Coronary artery (tissue), 2 donors: ENCODE measurements at places on chromosomes 7 and 10.

GRCh38 chr10:71392791-71393781 lies 3.6 kb upstream of the CDH23 start:
- DNase-seq = peak; percentile 62

DNA sequence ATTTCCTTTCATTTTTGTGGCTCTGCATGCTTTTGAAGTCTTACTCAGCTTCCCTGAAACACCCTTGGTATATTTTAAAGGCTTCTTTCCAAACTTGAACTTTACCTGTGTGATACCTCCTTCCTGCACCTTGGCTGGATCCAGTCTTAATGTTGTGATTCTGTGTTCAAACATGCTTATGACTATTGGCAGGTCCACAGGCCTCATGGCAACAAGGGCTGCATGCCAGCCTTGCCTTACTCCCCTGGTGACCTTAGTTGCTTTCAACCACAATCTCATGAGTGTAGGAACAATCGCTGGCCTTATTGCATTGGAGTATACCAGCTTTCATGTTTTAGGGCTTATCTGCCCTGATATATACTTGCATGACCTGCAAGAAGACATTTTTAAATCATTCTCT lies 238.7 kb downstream of the KIF20B start:
- no peak for DNase-seq

- no peak for DNase-seq
Measured at GRCh38 chr10:43939389-43939938, 290.8 kb upstream of the ZNF32 start.

GRCh38 chr7:116451957-116452729 lies 47.4 kb upstream of the CAV2 start:
- DNase-seq = no peak

GRCh38 chr10:3901370-3901769 lies 116.4 kb upstream of the KLF6 start:
- DNase-seq = no peak

DNA sequence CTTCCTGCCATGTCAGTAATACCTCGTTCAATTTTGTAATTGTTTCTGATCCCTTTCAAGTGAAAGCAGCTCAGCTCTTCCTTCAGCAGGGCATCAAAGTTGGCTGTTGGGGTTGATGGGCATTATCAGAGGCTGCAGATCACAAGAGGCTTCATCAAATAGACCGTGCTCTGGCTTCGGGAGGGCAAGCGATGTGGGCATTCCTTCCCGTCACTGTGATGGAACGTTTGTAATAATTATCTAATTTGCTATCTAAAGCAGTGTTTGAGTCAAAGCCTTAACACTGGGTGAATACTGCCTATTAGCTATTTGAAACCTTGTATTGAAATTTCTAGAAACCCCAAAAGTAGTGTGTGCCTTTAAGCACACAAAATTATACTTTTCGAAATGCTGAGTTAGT lies 170.1 kb downstream of the OTUD1 start:
- DNase-seq = no peak

DNA sequence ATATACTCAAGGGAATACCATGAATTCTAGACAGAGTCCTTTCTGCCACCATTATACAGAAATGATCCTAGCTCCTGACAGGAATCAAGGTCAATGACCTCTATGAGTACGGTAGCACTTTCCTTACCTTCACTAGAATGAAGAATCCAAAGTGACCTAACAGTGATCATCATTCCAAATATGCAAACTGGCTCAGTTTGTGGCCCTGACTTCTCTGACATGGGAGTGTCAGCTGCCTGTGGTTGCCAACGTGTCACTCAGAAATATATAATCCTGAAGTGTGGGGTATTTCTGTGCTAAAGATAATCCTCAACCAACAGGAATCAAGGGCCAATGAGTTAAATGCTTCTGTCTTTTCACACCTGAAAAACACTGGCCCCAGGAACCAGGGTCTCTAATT lies 45.7 kb downstream of the COPG2 start:
- no peak for DNase-seq

DNA sequence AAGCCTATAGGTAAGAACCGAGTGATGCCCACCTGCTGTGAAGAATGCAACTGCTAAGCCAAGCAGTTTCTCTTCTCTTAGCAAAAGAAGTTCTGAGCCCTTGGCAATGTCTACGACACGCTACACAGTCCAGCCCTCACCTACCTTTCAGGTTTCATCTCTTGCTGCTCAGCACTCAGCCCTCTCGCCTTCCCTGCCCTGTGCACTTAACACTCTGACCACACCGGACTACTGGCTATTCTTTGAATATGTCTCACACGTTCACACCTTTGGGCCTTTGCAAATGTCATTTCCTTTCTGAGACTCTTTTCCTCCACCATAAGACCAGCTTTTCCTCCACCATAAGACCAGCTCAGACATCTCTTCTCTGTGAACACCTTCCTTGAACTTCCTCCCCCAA lies 67.0 kb upstream of the ITGB1 start:
- DNase-seq = no peak

- DNase-seq = no peak
Measured at GRCh38 chr10:60114765-60115586, 208.6 kb upstream of the CCDC6 start.

GRCh38 chr10:95350830-95351228 lies 60.0 kb upstream of the PDLIM1 start:
- DNase-seq = no peak

GRCh38 chr10:68043030-68043429 lies 32.1 kb downstream of the HERC4 start:
- no peak for DNase-seq

DNA sequence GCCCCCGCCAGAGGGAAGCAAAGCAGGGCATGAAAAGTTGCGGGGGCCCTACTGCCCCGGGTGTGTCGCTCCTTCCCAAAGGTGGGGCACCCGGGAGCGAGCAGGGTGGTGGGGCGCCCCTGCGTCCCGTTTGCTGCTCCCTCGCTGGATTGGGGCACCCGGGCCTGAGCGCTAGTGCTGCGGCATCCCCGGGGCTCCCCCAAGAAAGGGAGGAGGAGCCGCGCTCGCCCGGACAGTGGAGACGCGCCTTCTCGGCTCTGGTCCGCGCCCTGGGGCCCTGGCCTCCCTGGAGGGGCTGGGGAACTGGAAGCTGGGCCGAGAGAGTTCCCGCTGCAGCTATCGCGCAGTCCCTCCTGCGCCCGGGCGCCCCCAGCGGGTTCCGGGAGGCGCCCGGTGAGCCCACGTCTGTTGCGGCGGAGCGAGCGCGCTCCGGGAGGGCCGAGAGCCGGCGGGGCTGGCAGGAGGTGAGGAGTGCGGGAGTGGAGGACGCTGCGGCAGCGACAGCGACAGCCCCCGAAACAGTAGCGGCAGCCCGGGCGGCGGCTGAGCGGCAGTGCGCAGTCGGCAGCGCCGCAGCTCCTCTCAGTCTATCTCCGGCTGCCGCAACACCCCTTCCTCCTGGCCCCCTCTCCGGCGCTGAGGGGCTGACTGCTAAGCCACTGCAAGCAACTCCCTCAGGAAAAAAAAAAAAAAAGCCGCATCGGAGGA lies 504 bp upstream of the BMPER start:
- DNase-seq = peak; percentile 74

GRCh38 chr10:89235073-89235798 lies 16.3 kb downstream of the LIPA start:
- peak; percentile 74 for DNase-seq

GRCh38 chr10:3568392-3568791 lies 216.6 kb downstream of the KLF6 start:
- DNase-seq = no peak

DNA sequence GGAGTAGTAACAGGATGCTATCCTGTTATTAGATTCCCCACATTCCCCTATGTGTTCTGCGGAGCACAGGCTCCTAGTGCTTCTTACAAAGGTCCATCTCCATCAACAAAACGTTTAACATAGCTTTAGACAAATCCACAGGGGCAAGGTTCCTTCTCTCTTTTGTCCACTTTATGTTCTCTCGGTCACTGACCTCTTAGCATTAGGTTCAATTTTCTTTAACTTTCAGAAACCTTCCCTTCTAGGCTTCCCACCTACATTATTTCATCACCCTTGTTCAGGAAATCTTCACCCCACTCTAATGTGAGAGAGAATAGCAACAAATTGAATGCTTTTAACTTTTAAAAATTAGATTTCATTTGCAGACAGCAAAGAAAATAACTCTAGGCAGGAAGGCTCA lies 84.9 kb downstream of the DOCK4 start:
- DNase-seq = no peak

DNA sequence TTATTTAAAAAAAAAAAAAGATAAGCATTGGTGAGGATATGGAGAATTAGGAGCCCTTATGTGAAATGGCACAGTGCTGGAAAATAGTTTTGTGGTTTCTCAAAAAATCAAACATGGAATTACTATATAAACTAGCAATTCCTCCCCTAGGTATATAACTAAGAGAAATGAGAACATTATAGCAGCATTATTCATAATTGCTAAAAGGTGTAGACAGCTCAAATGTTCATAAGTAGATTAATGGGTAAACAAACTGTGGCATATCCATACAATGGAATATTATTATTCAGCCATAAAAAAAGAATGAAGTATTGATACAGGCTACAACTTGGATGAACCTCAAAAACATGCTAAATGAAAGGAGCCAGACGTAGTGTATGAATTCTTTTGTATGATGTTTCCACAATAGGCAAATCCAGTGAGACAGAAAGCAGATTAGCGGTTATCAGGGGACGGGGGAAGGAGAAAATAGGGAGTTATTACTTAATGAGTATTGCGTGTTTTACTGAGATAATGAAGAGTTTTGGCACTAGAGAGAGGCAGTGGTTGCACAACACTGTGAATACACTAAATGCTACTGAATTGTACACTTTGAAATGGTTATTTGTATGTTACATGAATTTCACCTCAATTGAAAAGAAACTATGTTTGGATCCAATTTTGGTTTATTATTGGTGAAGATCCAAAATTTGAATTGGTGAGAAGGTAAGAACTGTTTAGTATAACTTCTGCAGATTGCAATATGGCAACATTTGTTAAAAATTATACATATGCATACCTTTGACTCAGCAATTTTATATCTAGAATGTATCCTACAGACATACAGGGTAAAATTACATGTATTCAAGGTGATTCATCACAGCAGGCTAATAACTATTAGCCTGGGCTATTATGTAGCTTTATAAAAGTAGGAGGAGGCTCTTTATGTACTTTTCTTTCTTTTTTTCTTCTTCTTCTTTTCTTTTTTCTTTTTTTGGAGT lies 69.7 kb downstream of the VCL start:
- DNase-seq = no peak

GRCh38 chr10:88982366-88982765 lies 8.2 kb upstream of the FAS start:
- DNase-seq = no peak

- DNase-seq = no peak
Measured at GRCh38 chr7:88289564-88290025, 17.1 kb downstream of the STEAP4 start.

DNA sequence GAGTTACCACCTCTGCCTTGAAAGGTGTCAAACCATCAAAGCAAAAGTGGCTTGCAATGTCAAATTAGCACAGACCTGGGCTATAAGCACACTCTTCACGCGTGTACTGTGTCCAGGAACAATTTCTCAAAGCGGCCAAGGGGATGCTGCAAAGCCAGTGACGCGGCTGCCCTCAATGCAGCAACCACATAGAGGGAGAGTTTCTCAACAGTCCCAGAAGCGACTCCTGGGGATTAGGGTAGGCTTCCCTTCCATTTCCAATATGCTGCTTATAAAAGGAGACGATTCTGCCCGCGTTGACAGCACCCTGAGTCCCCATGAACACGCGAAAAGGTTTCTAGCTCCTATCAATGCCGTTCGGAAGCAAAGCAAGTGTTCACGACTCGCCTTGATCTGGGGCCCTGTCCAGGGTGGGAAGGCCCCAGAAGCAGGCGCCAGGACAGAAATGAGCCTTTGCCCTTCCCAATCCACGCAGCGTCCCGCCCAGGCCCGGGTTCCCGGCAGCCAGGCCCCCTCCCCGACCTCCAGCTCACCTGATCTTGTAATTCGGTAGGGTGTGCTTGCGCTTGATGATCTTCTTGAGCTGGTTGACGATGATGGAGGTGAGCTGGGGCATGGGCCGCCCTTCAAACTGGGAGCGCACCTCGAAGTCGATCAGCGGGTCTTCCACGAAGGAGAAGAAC lies 1.3 kb downstream of the PDZD8 start:
- peak; percentile 79 for DNase-seq

- DNase-seq = no peak
Measured at GRCh38 chr10:126101736-126102135, 205.4 kb downstream of the FANK1 start.

DNA sequence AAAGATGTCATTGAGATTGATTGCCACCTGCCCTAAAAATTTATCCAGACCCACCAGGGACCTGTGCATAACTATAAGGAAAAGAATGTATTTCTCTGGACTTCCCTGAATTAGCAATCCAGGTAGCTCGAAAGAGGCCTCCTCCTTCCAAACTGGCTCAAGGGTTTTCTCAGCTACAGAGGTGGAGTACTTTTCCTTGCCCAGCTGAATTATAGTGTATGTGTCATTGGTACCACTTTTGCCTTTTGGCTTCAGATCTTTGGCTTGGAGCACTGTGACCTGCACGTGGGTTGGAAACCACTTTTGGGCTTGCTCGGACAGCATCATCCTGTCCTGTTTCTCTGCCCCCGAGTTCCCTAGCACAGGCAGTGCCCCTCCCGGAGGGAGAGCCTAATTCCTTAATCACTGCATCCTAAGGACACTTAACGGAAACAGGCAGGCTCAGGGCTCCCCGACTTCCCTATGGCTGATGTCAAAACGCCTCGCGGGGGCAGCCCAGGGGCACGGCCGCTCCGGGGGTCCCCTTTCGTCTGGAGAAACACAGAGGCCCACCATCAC lies 825 bp downstream of the RAB11FIP2 start:
- peak; percentile 83 for DNase-seq

DNA sequence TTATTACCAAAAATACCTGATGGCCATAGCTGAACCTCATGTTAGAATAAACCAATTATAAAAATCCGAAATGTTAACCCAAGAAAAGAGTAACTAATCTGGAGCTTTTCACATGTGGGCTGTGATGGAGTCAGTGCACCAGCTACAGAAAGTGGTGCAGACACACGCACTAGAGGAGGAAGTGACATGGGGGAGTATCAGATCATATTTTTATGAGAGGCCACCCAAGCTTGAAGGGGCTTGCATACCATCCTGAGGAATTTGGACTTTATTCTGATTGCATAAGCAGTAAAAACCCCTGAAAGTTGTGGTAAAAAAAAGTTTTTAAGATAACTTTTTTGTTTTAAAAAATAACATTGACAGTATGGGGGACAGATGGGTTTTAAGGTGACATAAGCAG lies 1148.5 kb upstream of the CELF2 start:
- no peak for DNase-seq
